ENCODE measurements at places on chromosomes 2 and 18.

- no peak for DNase-seq
These were observed 571.7 kb upstream of the ACVR2A start for GRCh38 chr2:147273106-147273505.

GRCh38 chr18:48023334-48024008 is 93.0 kb upstream of the SMAD2 start:
- DNase-seq: no peak

DNA sequence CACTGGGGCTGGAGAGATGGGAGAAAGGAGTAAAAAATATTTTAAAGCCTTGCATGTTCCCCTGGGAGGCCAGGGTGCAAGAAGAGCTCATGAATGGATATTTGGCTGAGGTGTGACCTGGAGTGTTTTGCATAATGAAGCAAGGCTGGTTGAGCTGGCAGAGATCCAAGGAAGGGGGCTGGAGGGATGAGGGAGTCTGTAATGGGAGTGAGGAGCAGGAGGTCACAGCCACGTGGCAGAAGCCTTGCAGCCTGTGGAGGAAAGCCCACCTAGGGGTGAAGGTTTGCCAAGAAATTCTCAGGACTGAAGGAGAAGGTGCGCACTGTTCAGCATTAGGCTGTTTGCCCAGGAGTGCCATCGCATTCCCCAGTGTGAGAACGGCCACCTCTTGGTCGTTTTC is 40.3 kb upstream of the ATP8B1 start:
- no peak for DNase-seq

GRCh38 chr2:221289389-221289788 is 282.7 kb downstream of the EPHA4 start:
- DNase-seq: no peak

DNA sequence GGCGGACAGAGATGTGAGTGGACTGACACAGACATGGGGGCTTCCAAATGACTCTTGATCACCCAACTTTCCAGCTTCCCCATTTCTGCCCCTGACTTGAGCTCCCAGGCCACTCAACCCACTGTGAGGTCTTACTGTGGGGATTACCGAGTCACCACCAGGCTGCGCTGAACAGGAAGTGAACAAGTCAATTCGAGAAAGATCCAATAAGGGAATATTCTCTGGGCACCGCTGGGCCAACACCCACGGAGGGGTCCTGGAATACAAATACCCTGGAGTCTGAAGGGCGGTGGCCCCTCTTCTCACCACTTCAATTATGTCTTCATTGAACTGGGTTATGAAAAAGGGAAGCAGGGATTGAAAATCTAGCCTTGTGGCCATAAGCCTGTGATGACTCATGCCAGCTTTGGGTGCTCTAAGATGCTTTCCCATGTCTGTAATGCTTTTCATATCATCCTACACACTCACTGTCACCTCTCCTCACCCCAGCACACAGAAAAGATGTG is 37.7 kb downstream of the BCL11A start:
- peak; percentile 14 for DNase-seq

- no peak for DNase-seq
These were observed 220.9 kb downstream of the DYSF start for GRCh38 chr2:71674158-71674851.

GRCh38 chr2:202064171-202064880 is 8.7 kb upstream of the KIAA2012 start:
- no peak for DNase-seq

DNA sequence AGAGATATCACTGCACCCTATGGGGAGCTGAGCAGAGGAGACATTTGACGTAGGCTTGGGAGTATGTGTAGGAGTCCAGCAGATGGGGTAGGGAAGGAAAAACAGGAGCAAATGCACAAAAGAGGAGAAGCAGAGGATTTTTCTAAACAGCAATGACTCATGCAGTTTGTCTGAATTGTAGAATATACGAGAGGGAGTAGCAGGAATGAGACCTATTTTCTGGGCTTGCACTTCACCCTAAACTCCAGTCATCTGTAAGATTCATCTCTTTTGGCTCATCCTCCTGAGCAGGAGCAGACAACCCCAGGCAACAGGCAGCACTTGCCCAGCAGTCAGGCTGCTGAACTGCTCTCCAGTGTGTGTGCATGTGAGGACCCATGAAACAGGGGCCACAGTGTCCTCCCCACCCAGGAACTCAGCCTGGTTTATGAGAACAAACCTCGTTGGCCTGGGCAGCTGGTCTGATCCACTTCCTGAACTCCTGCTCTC is 100.2 kb upstream of the CDC42EP3 start:
- DNase-seq: no peak
